Vagina (tissue), 2 donors: ENCODE measurements at places on chromosomes 12 and 14. TPM values are rescaled to one million over a fixed set of nuclear protein-coding genes. Genes with fewer than 3 reads are reported as not detected.

- DNase-seq, result no peak
Measured at GRCh38 chr12:110001596-110001995, 2.4 kb downstream of the ANKRD13A start.

DNA sequence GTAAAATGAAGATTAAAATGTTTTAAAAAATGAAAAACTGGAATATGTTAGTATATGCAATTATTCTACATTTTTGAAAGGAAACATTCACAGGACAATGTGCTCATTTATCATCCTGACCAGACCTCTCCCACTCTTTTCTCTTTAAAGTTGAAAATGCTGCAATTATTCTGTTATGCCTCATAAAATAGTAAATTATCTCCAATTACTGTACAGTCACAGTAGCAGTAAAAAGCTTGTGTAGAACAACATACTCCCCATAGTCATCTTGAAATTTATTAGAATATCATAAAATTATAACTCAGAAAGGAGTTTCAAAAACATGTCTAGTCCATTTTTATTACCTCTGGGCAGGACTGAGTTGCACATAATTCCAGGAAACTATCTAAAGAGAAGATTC lies 250.3 kb downstream of the SYT1 start:
- DNase-seq, result no peak

GRCh38 chr14:84804468-84804867 lies 725.5 kb upstream of the FLRT2 start:
- DNase-seq, result no peak

The KNTC1 gene
- total RNA-seq, result 18.7 TPM

- no peak for DNase-seq
Measured at GRCh38 chr12:111823891-111824290, 18.1 kb upstream of the MAPKAPK5 start.

DNA sequence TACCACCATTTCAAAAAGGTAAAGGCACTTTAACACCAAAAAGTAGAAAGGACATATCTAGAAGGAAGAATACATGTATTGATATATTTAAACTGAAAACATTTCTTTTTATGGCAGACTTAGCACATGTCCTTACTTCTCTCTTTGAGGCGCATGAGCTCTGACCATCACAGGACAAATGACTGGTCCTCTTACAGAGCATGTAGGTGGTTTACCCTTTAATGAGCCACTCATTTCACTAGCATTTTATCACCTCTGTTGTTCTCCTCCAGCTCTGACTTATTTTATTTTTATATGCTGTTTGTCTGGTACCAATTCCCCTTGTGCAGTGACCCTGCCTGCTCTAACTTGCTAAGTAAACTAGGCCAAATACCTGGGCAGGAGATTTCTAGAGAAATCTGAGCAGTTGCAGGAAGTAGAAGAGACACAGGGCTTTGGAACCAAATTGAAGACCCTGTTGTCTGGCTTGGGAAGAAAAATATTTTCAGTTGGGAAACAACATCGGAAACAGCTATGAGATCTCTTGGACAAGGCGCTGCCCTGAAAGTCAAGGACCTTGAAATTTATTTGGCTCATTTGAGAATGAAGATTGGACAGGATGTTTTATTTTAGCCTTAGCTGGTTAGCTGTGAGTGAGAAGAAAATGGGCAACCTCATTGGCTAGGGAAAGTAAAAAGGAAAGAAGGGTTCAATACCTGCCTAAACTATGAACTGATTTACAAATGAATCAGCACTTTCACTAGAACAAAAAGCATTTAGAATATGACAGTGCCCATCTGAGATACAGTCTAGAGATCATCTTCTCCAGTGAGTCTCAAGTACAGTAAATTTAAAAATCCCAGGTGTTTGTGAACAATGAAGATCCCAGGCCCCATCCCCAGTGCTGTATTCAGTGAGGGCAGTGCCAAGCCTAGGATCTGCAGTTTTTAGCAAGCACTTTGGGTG lies 374.4 kb downstream of the ZFP36L1 start:
- DNase-seq, result no peak

The KRT83 gene
- not detected for total RNA-seq

The KRT71 gene
- total RNA-seq, result not detected

- DNase-seq, result no peak
Measured at GRCh38 chr12:99695050-99695449, 47.5 kb downstream of the GARIN6 start.

The BEGAIN gene
- total RNA-seq, result 3.4 TPM

The CISTR gene
- total RNA-seq, result not detected

DNA sequence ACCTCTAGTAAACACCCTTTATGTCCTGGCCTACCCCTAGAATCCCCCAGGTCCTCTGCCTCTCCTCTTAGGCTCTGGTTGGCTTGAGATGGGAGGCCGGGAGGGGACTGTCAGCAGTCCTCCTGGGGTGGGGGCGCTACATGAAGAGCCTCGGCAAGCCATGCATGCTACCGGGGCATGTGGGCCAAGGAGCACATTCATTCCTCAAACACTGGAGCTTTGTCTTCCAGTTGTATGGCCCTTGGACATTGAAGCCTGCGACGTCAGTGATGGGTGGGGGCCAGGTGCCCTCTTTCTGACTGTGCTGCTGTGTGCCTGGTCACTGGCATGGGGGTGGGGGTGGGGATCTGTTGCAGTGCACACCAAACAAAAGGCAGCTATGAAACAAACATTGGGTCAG lies 15.8 kb upstream of the CELA1 start:
- no peak for DNase-seq

- no peak for DNase-seq
Measured at GRCh38 chr12:93614917-93615596, 42.6 kb downstream of the SOCS2 start.

DNA sequence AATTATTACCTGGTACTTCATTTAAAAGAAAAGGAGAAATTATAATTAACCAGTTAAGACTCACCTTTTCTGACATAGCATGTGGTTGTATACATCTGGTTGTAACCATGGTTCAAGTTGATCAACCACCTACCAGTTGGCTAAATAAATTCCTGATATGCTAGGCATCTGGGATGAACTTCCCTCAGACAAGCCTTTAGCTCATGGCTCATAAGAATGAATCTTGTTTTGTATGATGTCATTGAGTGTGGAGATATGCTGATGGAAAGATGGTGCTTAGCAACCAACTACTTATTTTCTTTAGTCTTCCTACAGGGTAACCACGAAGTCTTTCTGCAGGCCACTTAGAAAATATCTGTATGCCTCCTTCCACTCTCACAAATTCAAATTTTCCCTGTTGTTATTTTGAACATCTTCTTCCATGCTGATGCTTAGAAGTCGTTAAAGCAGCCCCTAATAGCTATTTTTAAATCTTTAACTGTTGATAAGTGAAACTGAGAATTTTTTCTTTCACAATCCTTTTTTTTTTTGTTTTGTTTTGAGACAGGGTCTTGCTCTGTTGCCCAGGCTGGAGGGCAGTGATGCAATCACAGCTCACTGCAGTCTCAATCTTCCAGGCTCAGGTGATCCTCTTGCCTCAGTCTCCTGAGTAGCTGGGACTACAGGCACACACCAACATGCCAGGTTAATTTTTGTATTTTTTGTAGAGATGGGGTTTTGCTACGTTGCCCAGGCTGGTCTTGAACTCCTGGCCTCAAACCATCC lies 51.9 kb upstream of the PTHLH start:
- DNase-seq, result no peak

- DNase-seq, result no peak
Measured at GRCh38 chr12:66767536-66767935, 88.7 kb upstream of the GRIP1 start.

DNA sequence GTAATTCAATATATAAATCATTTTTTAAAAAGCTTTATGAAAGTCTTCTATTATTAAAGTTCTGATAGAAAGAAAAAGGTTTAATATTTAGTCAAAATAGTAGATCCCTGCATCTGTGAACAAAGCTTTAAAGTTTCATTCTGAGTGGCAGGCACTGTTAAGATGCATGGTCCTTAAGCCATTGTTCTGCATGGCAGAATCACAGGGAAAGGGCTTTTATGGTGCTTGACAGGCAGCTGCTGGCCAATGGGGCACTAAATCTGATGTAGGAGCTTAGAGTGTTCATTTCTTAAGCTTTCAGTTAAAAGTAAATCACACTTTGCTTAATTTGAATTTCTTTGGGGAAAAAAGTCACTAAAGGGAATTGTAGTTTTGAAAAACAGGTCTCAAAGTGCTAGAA lies 148.2 kb downstream of the PLEKHA5 start:
- no peak for DNase-seq

The SSTR1 gene
- 1.2 TPM for total RNA-seq

- no peak for DNase-seq
Measured at GRCh38 chr14:65753061-65753460, 340.5 kb downstream of the FUT8 start.

DNA sequence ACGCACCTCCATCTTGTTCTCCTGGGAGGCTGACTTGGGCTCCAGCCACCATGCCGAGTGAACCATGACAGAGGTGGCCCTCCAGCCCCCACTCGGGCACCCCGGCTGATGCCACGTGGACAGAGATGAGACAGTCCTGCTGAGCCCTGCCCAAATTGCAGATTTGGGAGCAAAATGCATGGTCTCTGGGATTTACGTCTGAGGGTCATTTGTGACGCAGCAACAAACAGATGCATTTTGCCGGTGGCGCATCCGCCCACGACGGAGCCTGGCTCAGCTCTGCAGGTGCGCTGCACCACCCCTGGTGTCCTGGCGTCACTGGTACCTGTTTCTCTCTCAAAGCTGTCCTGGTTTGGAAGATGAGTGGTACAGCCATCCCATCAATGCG lies 31.1 kb upstream of the INF2 start:
- no peak for DNase-seq

GRCh38 chr14:81303258-81303935 lies 82.6 kb upstream of the GTF2A1 start:
- DNase-seq, result no peak

- DNase-seq, result no peak
Measured at GRCh38 chr14:27366596-27366995, 768.8 kb upstream of the NOVA1 start.
